Hematopoietic multipotent progenitor cell treated with erythropoietin and hydrocortisone succinate and interleukin-3 and kit ligand, for 17 days (in vitro differentiated cells): ENCODE measurements at places on chromosomes 16 and 17.

DNA sequence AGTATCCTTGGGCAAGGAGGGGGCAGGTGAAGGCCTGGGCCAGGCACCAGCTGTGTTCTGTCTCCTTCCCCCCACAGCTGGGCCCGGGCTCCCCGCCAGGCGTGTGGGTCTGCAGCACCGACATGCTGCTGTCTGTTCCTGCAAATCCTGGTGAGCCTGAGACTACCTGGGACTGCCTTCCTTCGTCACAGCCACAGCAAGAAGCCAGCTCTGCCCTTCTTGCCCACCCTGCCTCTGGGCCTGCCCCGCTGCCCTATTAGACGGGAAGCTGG is 12.3 kb downstream of the FCSK start:
- DNase-seq, result no peak

- no peak for DNase-seq
These were observed 163.2 kb upstream of the RPL38 start for GRCh38 chr17:74040291-74040690.

GRCh38 chr16:79823639-79824038 is 223.1 kb upstream of the MAF start:
- DNase-seq, result no peak

DNA sequence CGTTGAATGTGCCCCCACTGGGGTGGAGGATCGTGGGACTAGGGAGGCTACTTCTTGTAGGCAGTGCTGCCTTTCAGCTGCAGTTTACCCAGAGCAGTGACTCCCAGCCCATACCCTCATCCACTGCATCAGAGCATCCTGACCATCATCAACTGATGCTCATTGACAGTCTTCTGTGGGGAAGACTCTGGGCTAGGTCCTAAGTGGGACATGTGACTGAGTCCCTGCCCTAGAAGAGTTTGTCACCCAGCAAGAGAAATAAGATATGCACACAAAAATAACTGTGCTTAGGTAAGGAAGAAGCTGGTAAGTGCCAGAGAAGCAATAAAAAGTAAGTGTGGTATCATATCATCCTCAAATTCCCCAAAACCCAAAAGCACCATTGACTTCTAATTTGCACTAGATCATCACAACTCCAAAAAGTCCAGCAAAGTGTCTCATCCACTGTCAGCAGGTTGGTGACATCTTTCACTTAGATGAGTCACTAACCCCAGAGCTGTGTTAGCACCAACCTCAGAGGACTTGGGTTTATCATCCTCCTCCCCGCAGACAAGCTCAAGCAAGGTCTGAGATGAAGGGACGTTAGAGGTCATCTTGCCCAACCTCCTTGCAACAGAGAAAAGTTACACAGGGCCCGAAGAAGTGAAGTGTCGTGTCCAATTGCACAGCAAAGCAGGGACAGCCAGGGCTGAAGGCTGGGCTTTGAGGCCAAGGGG is 99.0 kb downstream of the CCDC182 start:
- no peak for DNase-seq

- DNase-seq, result no peak
These were observed 94.9 kb downstream of the ANKRD11 start for GRCh38 chr16:89395150-89396142.

GRCh38 chr16:80198311-80199299 is 342.2 kb upstream of the DYNLRB2 start:
- DNase-seq, result no peak

GRCh38 chr17:36935671-36936454 is 1.4 kb upstream of the LHX1 start:
- DNase-seq, result no peak

DNA sequence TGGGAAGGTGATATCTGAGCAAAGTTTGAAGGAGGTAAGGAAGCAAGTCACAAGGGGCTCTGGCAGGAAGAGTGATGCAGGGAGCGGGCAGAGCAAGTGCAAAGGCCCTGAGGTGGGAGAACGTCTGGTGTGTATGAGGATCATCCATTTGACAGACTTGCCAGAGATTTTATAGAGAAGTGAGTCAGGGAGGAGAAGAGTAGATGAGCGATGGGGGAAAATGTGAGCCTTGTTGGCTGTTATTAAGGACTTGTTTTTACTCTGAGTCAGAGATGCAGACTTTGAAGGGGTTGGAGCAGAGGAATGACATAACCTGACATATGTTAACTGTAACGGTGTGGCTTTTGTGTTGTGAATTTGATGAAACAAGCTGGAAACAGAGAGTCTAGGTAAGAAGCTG is 3.5 kb upstream of the CLEC10A start:
- DNase-seq, result no peak

GRCh38 chr17:35947156-35947585 is 3.7 kb upstream of the LYZL6 start:
- DNase-seq, result no peak

GRCh38 chr17:33661975-33662374 is 368.9 kb upstream of the ASIC2 start:
- DNase-seq, result no peak

DNA sequence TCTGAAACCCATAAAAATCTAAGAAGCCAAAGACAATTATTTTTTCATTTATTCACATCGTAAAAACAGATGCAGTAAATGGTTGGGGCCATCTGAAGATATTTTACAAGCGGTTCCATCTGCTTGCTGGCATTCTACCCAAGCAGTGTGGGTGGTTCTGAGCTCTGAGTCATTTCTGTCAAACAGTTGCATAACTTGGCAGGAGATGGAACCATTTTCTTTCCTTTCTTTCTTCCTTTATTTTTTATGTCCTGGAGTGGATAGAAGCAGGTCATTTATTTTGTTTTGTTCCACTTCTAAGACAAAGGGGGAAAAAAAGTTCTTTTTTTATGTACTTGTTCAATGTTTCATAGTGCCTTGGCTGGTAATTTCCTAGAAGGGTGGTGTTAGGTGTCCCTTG is 1151.9 kb upstream of the GOT2 start:
- no peak for DNase-seq

DNA sequence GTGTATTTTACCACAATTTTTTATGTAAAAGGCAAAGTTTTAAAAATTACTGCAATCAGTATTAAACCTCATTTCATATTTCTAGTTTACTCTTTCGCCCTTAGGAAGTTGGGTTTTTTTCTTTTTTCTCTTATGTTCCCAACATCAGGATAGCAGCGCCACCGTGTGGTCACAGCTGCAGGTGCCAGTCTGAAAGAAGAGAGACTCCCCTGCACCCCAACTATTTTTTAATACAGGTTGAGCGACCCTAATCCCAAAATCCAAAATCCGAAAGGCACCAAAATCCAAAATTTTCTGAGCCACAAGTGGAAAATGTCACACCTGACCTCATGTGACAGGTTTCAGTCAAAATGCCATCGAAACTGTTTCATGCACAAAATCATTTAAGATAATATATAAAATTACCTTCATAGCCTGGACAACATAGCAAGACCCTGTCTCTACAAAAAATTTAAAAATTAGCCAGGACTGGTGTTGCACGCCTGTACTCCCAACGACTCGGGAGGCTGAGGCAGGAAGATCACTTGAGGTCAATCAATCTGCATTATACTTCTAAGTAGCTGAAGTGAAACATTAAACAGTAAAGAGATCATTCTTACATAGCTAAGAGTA is 21.8 kb upstream of the ASGR2 start:
- DNase-seq, result peak; percentile 70

- no peak for DNase-seq
These were observed 29.5 kb downstream of the KAT7 start for GRCh38 chr17:49817993-49818392.
